ENCODE measurements at places on chromosomes 11 and 22.

DNA sequence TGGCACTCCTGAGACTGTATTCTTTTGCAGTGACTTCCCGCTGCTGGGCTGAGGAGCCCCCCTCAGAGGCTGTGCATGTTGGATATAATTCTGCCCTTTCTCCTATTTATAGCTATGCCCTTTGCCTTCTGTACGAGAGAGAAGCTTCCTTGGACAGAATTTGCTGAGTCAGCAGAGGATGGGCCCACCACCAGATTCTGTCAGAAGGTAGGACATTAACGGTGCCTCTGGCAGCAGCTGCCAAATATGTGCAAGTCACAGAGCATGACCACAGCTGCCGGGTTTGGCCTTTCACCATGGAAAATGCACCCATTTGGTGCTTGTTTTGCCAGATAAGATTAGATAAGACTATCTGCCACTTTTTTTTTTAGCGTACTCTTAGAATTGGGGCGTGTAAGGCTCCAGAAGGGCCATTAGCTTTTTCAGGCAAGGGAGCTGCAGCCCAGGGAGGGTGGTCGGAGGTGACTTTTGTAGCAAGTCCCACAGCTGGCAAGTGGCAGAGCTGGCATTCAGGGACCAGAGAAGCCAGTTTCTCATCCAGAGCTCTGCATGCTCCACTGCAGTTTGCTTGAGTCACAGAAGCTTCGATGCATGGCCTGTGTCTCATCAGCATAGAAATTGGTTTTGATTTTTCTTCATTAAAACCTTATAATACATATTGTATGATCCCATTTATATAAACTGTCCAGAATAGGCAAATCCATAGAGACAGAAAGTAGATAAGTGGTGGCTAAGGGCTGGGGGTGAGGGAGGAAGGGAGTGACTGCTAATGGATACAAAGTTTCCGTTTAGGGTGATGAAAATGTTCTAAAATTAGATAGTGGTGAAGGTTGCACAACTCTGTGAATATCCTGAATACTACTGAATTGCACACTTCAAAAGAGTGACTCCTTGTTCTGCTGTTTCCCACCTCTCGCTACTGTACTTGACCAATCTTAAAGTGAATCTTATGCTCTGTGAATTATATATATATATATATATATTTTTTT lies 15.8 kb downstream of the UPB1 start:
- peak; percentile 52 for DNase-seq

- peak; percentile 67 for DNase-seq
Observed at GRCh38 chr11:68200639-68201038, 12.5 kb downstream of the KMT5B start.

DNA sequence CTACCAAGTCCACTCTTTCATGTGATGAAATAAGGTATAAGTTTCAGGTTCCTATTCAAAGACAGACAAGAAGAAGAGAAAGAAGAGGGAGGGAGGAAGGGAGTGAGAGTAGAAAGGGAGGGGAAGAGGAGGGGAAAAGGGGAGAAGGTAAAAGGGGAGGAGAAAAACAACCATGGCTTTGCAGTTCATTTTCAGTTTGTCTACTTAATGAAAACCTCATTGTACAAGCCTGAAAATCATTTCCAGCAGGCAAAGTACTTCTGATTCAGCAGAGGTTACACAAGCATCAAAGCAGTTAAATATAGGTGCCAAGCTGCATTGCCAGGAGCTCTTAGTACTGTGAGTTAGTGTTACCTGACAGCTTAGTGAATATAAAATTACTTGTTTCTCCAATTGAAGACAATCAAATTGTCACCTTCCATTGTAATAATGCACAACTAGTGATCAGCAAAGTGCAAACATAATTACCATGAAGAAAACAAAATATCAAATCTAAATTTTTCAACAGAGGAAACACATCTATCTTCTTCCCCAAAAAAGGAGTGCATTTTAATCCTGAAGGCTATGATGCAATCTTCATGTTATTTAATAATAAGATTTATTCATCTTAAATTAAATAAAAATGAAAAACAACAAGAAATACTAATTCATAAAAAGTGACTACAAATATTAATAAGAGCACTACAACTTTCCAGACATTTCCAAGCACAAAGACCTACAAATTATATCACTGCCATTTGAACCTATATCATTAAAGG lies 8.2 kb downstream of the SOX6 start:
- no peak for DNase-seq

DNA sequence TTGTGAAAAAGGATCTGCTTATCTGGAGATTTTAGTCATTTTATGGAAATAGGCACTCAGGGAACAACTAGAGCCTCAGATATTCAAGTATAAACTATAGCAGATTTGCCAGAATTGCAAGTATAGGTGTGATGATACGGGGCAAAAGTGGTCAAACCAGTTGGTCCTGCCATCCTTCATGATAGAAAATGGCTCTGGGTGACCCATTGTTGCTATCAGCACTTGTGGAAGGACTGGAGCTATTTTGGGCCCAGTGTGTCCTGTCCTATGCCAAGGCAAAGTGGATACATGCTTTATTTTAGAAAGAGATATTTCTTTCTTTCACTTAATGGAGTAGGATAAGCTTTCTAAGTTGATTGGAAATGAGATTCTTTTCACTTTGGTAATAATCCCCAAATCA lies 85.2 kb downstream of the PPP6R3 start:
- no peak for DNase-seq

DNA sequence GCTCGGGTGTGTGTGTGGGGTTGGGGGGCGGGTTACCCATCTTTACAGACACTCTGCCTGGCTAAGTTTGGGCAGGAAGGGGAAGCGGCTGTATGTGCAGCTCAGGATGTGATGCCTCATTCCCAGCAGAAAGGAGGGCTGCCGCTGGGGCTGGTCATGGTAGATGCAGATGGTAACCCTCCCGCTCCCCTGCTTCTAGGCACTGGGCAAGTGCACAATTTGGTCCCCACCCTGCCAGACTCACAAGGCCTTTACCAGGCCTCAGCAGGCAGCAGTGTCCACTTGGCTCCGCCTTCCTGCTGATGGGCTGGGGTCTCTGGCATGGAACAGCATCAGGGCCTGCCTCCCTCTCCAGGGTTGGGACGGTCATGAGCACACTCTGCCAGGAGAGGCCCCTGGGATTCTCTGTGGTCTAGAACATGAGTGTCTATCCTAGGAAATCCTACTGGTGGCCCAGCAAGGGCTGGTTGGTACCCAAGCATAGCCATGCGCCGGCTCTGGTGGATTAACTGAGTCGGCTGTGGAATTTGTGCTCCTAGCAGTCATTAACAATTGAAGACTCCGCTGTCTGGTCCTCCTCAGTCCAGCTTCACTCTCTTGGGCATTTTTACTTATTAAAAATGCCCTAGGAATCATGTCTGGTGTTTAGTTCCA lies 4.2 kb downstream of the LMO1 start:
- no peak for DNase-seq

DNA sequence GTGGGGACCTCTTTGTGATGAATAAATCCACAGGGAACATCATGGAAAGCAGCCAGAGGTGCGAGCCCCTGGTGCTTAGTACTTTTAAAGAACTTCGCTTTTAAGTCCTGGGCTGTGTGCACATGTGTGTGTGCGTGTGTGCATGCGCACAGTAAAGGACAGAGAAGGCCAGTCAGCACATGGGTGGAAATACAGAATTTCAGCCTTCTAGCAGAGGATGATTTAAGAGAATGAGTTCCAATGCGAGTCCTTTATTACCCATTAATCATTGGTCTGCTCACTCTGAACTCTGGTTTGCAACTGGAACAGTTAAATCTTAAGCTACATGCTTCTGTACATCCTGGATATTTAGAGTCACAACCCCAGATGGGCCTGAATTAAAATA lies 18.9 kb downstream of the TEAD1 start:
- no peak for DNase-seq

GRCh38 chr22:19900707-19901436 lies 40.7 kb upstream of the COMT start:
- no peak for DNase-seq

- DNase-seq, result no peak
Observed at GRCh38 chr11:9498457-9499078, 37.8 kb downstream of the ZNF143 start.

DNA sequence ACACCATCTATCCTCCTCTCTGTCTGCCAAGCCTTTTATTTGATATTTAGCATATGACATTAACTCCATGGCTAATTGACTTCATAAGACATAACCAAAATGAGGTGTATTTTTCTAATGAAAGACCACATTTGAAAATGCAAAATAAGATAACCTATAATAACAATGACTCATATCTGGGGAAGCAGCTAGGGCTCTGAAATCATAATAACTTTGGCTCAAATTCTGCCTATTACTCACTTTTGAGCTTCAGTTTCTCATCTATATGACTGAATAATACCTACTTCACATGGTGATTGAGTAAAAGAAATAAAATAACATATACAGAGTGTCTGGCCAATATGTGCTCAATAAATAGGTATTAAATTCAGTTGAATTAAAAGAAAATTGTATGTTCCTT lies 1419.8 kb upstream of the TENM4 start:
- DNase-seq, result no peak

DNA sequence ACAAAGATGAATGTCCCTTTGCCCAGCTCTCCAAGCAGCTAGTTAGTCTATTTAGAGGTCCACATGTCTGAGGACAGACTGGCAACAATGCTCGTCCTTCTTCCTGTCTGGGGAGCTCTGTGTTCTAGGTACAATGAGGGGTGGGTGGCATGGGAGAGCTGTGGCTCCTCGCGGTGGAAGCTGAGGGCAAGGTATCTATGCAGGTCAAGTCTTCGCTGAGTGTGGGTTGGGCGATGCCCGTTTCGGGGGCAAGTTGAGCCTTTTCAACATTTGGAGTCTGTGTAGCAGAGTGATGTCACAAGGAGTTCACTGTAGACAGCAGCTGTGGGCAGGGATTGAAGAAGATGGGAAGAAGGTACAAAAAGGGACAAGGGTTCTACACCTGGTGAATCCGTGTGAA lies 163.2 kb downstream of the FEZ1 start:
- no peak for DNase-seq

GRCh38 chr11:125941619-125942611 lies 3.9 kb upstream of the VSIG10L2 start:
- DNase-seq, result no peak

- DNase-seq, result no peak
Observed at GRCh38 chr11:68317147-68317785, 4.9 kb downstream of the LRP5 start.

DNA sequence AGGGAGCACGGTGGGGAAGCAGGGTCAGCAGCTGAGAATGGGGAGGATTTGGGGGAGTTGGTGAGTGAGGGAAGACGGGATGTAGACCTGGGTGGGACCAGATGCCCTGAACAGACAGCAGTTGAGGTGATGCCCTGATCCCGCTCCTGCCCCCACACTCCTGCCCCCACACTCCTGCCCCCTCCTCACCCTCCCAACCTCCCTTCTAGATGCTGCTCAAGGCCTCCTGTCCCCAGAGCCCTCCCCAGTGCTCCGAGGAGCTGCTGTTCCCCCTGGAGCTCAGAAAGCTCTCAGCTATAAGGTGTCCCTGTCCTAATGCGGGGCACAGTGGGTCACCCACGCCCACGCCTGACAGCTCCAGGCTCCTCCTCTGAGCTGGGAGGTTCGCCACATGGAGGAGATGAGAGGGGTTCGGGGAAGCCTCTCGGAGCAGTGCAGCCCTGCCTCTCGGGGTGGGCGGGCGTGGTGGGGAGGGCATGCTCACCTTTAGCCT lies 25.1 kb upstream of the TTLL12 start:
- no peak for DNase-seq

DNA sequence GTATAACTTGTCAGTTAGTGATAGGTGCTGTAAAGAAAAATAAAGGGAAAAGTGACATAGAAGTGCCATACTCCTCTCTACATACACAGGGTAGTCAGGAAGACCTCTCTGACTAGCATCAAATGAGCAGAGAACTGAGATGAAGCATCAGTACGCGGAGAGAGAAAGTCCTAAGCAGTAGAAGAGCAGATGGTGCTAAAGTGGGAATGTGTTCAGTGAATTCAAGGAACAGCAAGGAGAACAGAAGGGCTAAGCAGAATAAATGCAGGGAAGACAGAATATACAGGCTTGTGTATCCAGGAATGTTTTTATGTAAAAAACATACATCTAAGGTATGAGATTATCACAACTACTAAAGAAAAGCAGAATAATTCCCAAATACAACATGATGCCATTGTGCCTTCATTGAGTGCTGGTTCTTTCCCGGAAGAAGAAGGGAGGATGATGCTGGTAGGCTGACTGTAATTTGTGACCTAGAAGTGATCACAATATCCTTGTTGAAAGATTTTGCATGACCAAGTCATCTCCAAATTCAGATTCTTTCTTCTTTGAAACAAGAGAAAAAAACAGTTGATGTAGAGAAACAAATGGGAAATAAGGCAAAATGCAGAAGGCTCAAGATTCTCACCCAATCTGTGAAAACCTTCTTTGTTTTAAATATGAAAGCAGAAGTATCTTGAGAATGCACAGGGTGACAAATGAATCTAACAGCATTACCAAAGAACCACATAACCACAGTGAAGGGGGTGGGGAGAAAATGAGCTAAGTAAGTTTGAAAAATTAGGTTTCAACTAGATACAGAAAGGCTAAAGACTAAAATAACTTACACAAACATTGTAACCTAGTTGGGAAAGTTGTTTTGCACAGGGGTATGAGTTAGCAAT lies 20.5 kb downstream of the MRE11 start:
- no peak for DNase-seq

- DNase-seq, result no peak
Observed at GRCh38 chr11:63506876-63507275, 992 bp downstream of the LGALS12 start.

GRCh38 chr11:87397011-87397865 lies 359.5 kb downstream of the TMEM135 start:
- no peak for DNase-seq

DNA sequence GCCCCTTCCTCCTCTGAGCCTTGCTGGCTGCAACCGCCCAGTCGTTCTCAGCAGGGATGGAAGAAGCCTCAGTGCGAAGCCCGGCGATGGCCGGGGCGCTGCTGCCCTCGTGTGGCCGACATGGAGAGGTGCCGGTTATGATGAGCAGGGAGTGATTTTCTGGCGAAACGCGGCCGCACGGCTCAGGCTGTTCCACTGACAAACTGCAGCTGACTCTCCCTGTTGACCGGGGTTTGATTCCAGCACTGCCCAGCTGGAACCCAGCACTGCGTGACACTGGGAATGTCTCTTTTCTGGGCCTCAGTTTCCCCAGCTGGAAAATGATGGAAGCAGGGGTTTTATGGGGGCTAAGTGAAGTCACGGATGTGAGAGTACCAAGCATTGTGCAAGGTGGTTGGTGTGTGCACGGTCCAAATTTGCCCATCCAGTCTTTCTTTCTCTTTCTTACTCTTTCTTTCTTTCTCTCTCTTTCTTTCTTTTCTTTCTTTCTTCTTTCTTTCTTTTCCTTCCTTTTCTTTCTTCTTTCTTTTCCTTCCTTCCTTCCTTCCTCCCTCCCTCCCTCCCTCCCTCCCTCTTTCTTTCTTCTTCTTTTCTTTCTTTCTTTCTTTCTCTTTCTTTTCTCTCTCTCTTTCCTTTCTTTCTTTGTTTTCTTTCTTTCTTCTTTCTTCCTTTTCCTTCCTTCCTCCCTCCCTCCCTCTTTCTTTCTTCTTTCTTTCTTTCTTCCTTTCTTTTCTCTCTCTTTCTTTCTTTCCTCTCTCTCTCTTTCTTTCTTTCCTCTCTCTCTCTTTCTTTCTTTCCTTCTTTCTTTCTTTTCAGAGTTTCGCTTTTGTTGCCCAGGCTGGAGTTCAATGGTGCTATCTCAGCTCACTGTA lies 25.8 kb upstream of the MPPED1 start:
- DNase-seq, result no peak
